ENCODE measurements at places on chromosomes 12 and 14.

DNA sequence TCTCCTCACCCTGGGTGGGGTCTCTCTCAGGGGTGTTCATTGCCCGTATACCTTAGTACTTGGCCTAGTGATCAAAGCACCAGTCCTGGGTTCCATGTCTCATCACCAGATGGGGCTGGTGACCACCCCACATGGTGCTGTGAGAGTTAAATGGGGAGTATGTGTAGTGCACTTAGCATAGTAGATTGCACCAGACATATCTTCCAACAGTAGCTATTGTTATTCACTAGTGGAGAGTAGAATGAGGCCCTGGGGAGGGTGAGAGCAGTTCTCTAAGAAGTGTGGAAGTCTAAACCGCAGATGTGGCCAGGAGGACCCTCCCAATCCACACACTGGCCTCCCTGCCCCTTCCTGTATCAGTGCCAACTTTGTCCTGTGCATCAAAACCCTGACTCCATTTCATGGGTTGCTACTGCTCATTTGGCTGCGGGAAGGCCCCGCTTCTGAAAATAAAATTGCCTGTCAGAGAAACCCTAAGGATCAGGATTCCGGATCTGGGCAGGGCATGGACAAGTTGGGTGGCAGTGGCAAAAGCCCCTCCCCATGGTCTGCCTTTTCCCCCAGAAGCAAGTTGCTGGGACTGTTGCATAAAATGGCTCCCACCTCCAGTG, 4.4 kb downstream of the CD9 start:
- no peak for DNase-seq

DNA sequence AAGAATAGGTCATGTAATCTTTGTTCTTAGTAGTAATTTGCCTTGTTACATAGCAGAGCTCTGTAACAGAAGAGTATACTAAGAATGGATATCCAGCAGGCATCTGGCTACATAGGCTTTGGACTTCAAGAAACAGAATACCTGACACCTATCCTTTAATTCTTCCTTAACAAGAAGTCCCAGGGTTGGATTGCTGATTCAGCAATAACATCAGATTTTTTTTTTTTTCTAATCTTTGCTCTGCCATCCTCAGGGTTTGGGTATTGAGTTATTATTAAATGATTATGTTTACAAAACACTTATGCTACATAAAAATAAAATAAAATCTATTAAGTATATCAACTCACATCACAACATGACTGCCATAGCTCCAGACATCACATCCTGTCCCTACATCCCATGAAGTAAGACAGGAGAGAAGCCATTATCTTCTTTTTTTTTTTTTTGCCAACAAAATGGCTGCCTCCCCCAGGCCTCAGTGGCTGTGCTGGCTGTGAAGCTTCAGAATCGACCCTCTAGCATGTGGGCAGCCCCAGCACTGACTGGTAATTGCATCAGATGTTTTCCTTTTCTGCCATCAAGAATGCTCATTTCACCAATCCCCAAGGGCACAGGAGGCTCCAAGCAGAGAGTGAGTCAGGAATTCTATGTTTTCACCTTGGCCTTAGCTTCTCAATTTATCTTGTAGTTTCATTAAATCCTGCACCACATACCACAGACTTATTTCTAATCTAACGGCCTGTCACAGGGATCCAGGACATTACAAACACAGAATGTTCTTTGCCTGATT, 186.2 kb downstream of the DICER1 start:
- DNase-seq: no peak

DNA sequence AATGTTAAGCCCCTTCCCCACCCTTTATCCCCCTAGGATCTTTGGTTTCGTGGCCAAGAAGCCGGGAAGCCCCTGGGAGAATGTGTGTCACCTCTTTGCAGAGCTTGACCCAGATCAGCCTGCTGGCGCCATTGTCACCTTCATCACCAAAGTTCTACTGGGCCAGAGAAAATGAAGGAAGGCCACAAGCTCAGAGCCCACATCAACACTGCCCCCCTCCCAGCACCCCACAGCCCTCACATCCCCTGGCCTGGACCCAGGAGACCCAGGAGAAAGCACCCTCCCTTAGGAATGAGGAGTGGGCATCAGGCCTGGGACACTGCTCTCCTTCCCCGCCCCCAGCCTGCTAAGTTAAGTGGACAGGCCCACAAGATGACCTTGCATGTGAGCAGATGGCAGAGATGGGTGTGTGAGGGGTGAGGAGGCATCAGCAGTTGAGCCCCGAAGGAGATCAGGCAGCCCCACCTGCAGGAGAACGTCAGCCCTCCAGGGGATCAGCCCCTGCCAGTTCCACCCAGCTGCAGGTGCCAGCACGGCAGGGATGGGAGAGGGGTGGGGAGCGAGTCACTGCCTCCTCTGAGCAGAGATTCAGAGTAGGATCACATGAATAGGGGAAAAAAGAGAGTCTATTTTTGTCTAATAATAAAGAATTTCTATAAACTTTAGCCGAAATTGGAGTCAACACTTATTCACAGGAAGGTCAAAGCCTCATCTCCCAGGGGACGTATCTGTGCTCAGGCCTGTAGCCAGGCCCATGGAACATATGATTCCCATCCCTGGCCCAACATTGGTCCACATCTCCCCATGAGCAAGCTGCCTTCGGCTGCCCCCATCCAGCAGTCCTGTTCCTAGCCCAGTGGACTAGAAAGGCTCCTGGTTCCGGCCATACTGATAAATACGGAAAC, 14.1 kb downstream of the TNS2 start:
- DNase-seq: no peak

- DNase-seq: no peak
These were observed 136.6 kb upstream of the OVCH1 start for GRCh38 chr12:29634057-29634456.

DNA sequence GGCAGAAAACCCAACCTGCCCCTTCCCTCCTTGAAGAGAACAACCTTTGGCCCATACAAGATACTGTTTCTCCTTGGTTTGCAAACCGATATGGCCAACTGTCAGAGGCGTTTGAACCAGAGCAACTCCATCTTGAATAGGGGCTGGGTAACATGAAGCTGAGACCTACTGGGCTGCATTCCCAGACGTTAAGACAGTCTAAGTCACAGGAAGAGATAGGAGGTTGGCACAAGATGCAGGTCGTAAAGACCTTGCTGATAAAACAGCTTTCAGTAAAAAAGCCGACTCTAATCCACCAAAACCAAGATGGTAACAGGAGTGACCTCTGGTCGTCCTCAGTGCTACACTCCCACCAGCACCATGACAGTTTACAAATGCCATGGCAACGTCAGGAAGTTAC, 42.7 kb upstream of the TMEM132C start:
- no peak for DNase-seq

Measured in activated naive CD8-positive, alpha-beta T cell treated with anti-CD3 and anti-CD28 coated beads for 36 hours (primary cell).